Activated CD4-positive, CD25-positive, alpha-beta regulatory T cell (primary cell): ENCODE measurements at places on chromosomes 4 and X.

DNA sequence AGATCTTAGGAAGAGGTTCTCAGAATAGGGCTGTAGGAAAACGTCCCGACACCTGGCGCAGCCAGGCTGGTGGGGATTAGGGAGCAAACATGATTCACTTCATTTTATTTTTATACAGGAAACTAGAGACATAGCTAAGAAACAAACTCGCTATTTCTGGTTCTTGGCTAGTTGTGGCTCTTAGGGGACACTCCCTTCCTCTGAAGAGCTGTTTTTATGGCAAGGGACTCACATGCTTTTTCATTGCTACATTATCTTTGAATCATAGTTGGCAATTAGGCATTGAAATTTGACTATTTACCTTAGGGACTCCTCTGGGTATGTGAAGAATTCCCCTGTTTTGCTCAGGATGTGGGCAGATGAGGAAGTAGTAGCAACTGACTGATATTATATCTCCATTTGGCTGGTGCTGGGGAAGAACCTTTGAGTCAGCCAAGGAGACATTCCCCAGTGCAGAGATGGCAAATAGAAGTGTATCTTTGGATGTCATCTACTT lies 174.5 kb downstream of the SMIM20 start:
- no peak for DNase-seq

GRCh38 chrX:69128588-69128987 lies 36.7 kb downstream of the PJA1 start:
- no peak for DNase-seq

- no peak for DNase-seq
Measured at GRCh38 chr4:181970366-181970765, 272.8 kb upstream of the TENM3 start.

GRCh38 chr4:124322234-124323065 lies 390.1 kb downstream of the ANKRD50 start:
- DNase-seq, result no peak

DNA sequence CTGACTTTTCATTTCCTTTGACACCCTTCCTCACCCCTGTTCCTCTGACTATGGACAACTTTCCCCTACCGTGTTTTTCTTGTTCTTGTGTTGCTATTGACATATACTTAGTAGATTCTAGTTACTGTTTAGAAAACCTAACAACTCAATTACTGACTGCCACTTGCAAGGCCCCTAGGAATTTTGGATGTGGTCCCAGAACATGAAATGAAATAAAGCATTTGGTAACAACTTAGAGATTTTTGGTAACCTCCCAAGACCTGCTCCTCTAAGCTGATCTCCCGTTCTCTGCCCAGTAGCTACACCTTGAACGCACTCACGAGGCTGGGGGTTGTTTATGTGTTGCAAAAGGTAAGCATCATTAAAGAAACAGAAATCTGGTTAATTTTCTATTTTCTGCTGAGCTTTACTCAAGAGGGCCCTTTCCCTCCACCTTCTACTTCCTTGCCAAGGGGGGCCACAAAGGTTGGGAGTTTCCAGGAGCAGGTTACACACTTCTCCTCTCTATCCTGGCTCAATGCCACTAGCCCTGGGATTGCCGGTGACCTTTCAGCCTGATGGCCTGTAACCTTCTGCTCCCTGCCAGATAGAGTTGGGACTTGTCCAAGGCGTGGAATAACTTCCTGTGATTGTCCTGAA lies 20.5 kb downstream of the GAB3 start:
- no peak for DNase-seq
